Activated CD4-positive, alpha-beta memory T cell treated with anti-CD3 and anti-CD28 coated beads for 36 hours (primary cell): ENCODE measurements at places on chromosomes 5 and 9.

DNA sequence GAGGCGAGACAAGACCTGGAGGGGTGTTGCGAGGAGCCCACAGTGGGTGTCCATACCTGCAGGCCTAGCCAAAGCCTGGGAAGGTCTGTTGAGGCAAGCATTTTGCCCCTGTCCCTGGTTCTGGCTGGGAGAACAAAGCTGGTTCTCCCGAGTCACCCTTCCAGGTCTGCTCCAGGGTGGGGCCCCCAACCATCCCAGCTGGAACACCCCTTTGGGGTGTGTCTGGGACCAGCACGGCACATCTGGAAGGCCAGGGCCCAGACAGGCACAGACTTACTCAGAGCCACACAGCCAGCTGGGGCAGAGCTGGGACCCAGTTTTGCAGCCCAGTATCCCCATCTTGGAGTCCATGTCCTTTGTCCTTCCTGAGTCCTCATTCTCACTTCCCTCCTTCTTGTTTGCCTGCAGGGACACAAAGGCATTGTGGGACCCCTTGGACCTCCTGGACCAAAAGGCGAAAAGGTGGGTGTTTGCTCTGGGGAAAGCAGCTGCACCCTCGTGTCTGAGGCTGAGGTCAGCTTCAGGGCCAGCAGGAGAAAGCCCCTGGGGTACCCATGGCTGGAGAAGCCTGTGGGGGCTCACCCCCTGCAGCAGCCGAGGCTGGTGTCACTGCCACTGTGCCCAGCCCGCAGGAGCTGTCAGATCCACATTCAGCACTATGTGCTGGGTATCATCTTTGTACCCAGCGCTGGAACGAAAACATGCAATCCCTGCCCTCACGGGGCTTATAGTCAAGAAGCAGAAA lies 38.4 kb upstream of the ORM1 start:
- DNase-seq, result no peak

GRCh38 chr5:88819301-88819999 lies 63.5 kb downstream of the MEF2C start:
- no peak for DNase-seq

GRCh38 chr5:14501353-14502293 lies 80.0 kb upstream of the OTULINL start:
- DNase-seq, result no peak

DNA sequence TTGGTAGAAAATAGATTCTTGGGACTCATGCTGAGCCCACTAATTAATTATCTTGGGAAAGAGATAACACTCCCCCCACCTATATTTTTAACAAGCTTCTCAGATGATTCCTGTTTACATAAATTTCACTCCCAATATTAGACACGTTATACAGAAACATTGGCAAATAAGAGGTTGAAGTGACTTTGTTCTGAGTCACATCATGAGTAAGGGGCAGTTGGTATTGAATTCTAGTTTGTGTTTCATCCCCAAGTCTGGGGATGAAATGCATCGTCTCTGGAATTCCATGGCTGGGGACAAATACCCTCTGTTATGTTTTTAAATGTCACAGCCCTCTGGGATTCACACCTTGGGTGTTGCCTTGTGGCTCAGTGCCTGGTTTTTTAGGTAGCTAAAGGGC lies 41.0 kb downstream of the BASP1 start:
- DNase-seq, result no peak

GRCh38 chr5:115336201-115336720 lies 39.8 kb upstream of the CCDC112 start:
- no peak for DNase-seq

DNA sequence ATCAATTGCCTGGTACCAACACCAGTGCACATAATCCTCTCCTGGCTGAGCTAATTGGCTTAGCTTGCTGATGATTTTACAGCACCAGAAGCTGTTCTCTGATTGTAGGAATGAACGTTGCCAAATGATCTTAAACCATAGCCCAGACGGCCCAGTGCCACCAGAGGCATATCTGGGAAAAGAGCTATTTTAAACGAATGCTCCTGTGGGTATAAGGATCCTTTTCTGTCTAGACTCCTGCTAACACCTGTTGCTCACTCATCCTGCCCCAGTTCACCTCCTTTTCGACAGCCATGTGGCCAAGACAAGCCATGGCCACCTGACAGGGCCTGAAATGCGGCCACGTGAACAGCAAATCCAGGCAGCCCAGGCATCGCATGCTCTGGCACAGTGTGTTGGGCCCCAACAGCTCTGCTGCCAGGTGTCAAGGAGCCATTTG lies 289.9 kb upstream of the SLC30A5 start:
- no peak for DNase-seq
